Bronchus fibroblast of lung (primary cell): ENCODE measurements at places on chromosomes 12 and 14. TPM values are rescaled to one million over a fixed set of nuclear protein-coding genes. Genes with fewer than 3 reads are reported as not detected.

Gene CD163L1
- total RNA-seq, result 0.15 and 0.17 TPM in 2 replicates

Gene LRRC10
- not detected in 2 replicates for total RNA-seq

Gene HELB
- 1.2 and 2.9 TPM in 2 replicates for total RNA-seq

Gene PLA2G1B
- total RNA-seq, result not detected in 2 replicates

Gene ADAMTS20
- not detected in 2 replicates for total RNA-seq

Gene GNB3
- 1.3 and 2.2 TPM in 2 replicates for total RNA-seq

Gene KCTD10
- 46.4 and 63.9 TPM in 2 replicates for total RNA-seq

Gene TRPV4
- total RNA-seq, result 1.8 and 2.5 TPM in 2 replicates

Gene P2RX2
- total RNA-seq, result not detected in 2 replicates

Gene ARHGEF40
- 28.2 and 31.1 TPM in 2 replicates for total RNA-seq

Gene LRP1-AS
- not detected in 2 replicates for total RNA-seq
